ENCODE measurements at places on chromosomes 7 and 10. TPM values are rescaled to one million over a fixed set of nuclear protein-coding genes. Genes with fewer than 3 reads are reported as not detected.

DNA sequence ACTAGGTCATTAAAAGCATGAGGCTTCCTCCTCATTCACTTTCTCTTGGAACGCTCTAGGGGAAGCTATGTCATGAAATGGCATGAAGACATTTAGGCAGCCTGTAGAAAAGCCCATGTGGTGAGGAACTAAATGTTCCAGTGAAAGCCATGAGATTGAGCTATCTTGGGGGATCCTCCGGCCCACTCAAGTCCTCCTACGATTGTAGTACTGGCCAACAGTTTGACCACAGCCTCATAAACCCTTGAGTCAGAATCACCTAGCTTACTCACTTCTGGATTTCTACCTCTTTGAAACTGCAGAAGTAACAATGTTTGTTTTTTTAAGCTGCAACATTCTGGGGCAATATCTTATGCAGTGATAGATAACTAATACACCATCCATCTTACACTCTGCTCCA lies 605.1 kb downstream of the SORCS1 start:
- DNase-seq, result peak; percentile 54

GRCh38 chr10:119337796-119338432 lies 130.5 kb downstream of the GRK5 start:
- no peak for DNase-seq

DNA sequence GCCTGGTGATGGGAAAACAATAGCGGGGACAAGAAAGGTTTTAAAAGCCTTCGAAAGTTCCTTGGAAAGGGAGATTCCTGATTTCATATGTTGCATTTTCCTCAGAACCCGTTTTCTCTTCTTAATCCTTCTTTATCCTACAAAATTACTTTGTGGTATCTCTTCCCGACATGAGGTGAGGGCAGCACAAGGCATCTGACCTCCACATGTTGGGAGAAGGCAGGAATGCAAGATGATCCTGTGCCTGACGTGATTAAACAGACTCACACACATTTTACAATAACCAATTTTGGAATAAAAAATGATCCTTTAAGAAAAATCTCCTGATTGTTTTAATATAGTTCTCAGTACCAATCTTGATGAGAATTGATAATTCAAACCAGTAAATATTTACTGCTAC lies 153.3 kb upstream of the MKLN1 start:
- DNase-seq, result no peak

DNA sequence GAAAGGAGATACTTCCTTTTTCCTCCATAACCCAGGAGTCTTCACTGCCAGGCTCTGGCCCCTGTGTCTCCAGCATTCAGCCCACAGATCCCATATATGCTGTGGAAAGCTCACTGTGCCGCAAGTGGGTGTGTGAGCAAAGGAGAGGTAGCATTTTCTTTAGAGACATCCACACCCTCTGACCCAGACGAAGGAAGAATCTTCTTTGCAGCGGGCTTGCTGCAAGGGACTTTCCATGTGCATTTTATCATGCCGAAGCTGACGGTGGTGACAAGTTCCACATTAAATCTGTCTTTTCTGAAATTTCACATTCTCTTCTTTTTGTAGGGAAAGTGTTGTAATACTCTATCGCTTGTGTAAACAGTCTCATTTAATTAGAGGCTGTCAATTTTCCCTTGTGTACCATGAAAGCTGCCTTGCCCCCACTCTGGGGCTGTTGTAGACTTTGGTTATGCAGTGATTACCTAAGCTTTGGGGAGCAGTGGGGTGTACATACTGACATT lies 409.5 kb downstream of the SUGCT start:
- no peak for DNase-seq

DNA sequence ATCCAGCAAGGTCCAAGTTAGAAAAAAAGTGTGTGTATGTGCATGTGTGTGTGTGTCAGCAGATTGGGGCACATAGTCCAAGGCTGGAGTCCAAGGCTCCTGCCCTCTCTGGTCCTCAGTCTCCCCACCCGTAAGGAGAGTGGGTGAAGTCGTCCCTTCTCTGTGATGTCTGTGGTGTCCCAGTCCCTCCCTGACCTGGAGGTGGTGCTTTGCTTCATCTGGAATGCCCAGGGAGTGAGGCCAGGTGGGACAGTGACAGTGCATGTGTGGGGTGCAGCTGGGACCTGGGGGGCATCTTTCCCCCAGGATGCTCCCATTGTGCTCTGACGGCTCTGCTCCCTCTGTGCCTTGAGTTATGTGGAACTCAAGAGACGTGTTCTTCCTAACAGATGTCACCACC lies 18.0 kb downstream of the AQP1 start:
- no peak for DNase-seq

The GPR15LG gene
- not detected for total RNA-seq

The NKX2-3 gene
- total RNA-seq, result not detected

DNA sequence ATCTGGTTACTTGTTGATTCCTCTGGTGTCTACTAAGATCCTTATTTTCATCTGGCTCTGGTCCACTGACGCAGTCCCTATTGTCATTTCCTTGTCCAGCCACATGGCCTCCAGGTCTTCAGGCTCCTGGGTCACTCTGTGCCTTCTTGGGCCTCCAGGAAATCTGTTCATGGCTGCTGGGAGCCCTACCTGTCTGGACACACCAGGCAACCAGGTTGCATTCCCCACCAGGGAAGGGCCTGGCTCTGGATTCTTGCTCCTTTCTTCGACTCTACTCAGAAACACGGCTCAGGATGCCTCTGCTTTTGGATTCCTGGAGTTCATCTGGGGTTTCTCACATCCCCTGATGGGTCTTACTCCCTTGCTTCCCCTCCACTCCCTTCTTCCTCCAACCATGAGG lies 8.0 kb upstream of the PPIF start:
- no peak for DNase-seq

DNA sequence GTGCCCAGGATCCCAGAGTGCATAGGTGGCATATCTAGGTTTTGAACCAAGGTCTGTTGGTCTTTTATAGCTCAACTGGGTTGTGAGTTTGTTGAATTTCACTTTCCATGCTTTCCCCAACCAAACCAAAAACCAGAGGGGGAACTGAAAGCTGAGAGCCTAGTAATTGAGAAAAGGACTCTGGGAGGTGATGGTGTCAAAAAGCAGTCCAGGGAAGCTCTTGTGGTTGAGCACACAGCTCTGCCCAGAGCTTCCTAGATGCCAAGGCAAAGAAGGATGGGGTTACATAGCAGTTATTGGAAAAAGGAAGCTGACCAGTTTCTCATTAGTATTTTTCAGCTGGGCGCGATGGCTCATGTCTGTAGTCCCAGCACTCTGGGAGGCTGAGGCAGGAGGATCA lies 9.9 kb downstream of the POR start:
- DNase-seq, result no peak

GRCh38 chr10:116408719-116409118 lies 18.9 kb upstream of the PNLIPRP3 start:
- no peak for DNase-seq

The SLC26A5 gene
- total RNA-seq, result not detected

- peak; percentile 34 for DNase-seq
Measured at GRCh38 chr7:19079066-19079465, 38.4 kb downstream of the TWIST1 start.

The ZNF425 gene
- total RNA-seq, result 2.2 TPM

DNA sequence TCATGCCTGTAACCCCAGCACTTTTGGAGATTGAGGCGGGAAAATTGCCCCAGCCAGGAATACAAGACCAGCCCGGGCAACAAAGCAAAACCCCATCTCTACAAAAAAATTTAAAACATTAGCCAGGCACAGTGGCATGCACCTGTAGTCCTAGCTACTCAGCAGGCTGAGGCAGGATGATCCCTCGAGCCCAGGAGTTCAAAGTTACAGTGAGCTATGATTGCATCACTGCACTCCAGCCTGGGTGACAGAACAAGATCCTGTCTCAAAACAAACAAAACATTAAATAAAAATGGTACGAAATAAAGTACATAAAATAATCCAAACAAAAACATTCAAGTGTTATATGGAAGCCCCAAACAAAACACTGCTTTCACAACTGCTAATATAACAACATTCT lies 125.0 kb downstream of the SNX13 start:
- no peak for DNase-seq

- DNase-seq, result no peak
Measured at GRCh38 chr7:159121068-159121467, 23.6 kb downstream of the VIPR2 start.
